ENCODE measurements at places on chromosomes 11 and 22. TPM values are rescaled to one million over a fixed set of nuclear protein-coding genes. Genes with fewer than 3 reads are reported as not detected.
A peak's percentile ranks its signal among the peaks of the same experiment; 100 is the strongest.

GRCh38 chr11:31687861-31688260, 123.3 kb downstream of the PAX6 start:
- no peaks in the 10 kb centered on the region for H3K4me1 ChIP-seq
- no peak overlapping the region for H3K27ac ChIP-seq
- no peaks in the 10 kb centered on the region for H3K36me3 ChIP-seq
- no peaks in the 10 kb centered on the region for H3K27me3 ChIP-seq
- H3K4me3 ChIP-seq = no peak overlapping the region

- peak overlapping the region; percentile 69 for H3K27ac ChIP-seq
- no peaks in the 10 kb centered on the region for H3K27me3 ChIP-seq
- no peak for DNase-seq
- H3K4me1 ChIP-seq = peaks cover 12% of the 10 kb centered on the region
- no peaks in the 10 kb centered on the region for H3K36me3 ChIP-seq
These were observed 83.7 kb downstream of the MAML2 start for GRCh38 chr11:96259134-96259830.

GRCh38 chr22:22418163-22418549, 90.4 kb downstream of the ZNF280B start:
- no peak overlapping the region for H3K4me3 ChIP-seq
- no peak for DNase-seq
- no peaks in the 10 kb centered on the region for H3K36me3 ChIP-seq
- H3K27ac ChIP-seq = no peak overlapping the region
- no peaks in the 10 kb centered on the region for H3K4me1 ChIP-seq

DNA sequence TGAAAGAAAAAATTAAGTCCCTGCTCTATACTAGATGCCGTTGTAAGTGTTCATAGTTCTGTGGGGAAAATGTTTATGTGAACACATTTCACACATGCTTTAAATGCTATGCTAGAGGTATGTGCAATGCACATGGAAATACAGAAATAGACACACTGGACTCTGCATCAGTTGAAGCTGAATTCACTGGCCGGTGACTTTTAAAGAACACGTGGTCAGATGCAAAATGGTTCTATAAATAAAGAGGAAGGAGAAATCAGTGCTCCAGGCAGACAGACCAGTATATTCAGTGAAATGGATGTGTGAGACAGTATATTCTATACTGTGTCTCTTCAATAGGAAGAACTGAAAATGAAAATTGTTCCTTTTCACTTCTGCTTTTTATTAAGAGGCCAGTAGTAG, 29.9 kb downstream of the TRPC6 start:
- H3K27ac ChIP-seq = no peak overlapping the region
- no peaks in the 10 kb centered on the region for H3K27me3 ChIP-seq
- H3K4me3 ChIP-seq = no peak overlapping the region

DNA sequence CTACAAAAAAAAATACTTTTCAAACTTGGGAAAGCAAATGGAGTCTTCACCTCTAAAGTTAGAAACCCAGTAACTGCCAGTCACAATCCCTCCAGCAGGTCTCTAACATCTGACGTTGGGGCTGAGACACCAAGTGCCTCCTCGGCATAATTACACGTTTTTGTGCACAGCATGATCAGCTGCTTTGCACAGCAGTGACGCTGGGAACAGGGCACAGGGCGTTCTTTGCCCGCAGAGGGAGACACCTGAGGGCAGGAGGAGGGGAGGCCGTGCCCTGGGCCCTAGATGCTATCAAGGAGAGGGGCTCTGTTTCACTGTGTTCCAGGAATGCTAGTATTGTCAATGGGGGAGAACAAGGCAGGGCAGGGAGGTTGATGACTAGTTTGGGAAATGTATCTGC, 120.1 kb downstream of the PARVA start:
- H3K4me3 ChIP-seq = no peak overlapping the region
- peaks cover 7% of the 10 kb centered on the region for H3K27me3 ChIP-seq
- DNase-seq = no peak
- H3K4me1 ChIP-seq = no peaks in the 10 kb centered on the region
- no peak overlapping the region for H3K27ac ChIP-seq
- H3K36me3 ChIP-seq = no peaks in the 10 kb centered on the region

GRCh38 chr22:46122511-46122971, 27.8 kb upstream of the PPARA start:
- peak; percentile 84 for DNase-seq
- H3K36me3 ChIP-seq = no peaks in the 10 kb centered on the region
- H3K27me3 ChIP-seq = no peaks in the 10 kb centered on the region
- no peak overlapping the region for H3K27ac ChIP-seq

DNA sequence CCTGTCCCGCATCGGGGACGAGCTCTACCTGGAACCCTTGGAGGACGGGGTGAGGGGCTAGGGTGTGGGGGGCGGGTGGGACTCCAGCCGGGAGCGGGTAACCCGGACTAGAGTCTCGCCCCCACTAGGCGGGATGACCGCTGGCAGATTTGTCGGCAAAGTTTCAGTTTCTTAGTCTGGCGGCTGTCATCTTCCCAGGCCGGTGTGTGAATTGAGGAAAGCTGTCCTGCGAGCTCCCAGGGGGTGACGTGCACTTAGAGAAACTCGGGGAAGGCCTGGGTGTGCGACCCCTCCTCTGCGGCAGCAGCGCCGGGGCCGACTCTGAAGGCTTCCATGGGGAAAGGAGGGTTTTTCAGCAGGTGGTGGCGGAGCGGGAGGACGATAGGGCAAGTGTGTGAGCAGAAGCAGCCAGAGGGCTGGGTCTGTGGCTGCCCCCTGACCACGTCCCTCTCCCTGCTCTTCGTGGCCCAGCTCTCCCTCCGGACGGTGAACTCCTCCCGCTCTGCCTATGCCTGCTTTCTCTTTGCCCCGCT, 463 bp downstream of the RAD9A start:
- DNase-seq = no peak
- peaks cover 36% of the 10 kb centered on the region for H3K36me3 ChIP-seq
- no peaks in the 10 kb centered on the region for H3K27me3 ChIP-seq

GRCh38 chr22:38436629-38437395, 18.2 kb downstream of the KCNJ4 start:
- no peaks in the 10 kb centered on the region for H3K36me3 ChIP-seq
- no peak overlapping the region for H3K4me3 ChIP-seq
- peaks cover 5% of the 10 kb centered on the region for H3K4me1 ChIP-seq
- H3K27me3 ChIP-seq = no peaks in the 10 kb centered on the region
- no peak for DNase-seq

DNA sequence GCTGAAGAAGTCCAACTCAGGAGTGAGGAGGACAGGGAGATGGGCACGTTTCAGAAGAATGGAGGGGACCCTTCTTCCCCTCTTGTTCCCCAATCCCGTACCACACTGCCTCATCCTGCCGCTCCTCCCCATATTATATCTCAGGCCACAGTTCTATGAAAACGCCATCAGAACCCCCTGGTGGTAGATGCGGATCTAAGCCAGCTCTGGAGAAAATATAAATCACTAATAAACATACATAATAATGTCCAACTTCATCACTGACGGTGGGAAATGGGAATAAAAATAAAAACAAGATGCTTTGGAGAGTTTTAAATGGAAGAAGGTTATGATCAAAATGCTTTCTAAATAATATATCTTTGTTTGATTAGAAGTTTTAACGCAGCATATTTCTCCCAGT, 400.3 kb downstream of the CADM1 start:
- H3K27ac ChIP-seq = no peak overlapping the region
- no peak overlapping the region for H3K4me3 ChIP-seq
- H3K27me3 ChIP-seq = no peaks in the 10 kb centered on the region
- DNase-seq = no peak
- no peaks in the 10 kb centered on the region for H3K4me1 ChIP-seq

- H3K27me3 ChIP-seq = no peaks in the 10 kb centered on the region
- no peak overlapping the region for H3K27ac ChIP-seq
- no peaks in the 10 kb centered on the region for H3K4me1 ChIP-seq
These were observed 25.5 kb downstream of the FCHSD2 start for GRCh38 chr11:73116636-73117035.

GRCh38 chr11:2089536-2090165, 49.5 kb downstream of the IGF2 start:
- H3K36me3 ChIP-seq = no peaks in the 10 kb centered on the region
- H3K27ac ChIP-seq = no peak overlapping the region
- H3K27me3 ChIP-seq = peaks cover 6% of the 10 kb centered on the region
- H3K4me3 ChIP-seq = no peak overlapping the region
- peaks cover 15% of the 10 kb centered on the region for H3K4me1 ChIP-seq

The CDC42EP2 gene
- 3.5 TPM for total RNA-seq

The VPREB1 gene
- not detected for total RNA-seq

The PRR5L gene
- 0.60 TPM for total RNA-seq

The MPZL2 gene
- total RNA-seq = 0.29 TPM

The TMPRSS5 gene
- total RNA-seq = 0.49 TPM

The TEX12 gene
- 0.62 TPM for total RNA-seq

The SNX19 gene
- total RNA-seq = 27.3 TPM

The MAP6 gene
- total RNA-seq = not detected

The AGBL2 gene
- 0.96 TPM for total RNA-seq
